NCI-H146 (cell line): ENCODE measurements at places on chromosomes 1 and 21.

- no peak for DNase-seq
These were observed 22.3 kb upstream of the APOBEC4 start for GRCh38 chr1:183675381-183675780.

- DNase-seq = peak; percentile 61
These were observed 1144.3 kb upstream of the NCAM2 start for GRCh38 chr21:19853709-19854575.

DNA sequence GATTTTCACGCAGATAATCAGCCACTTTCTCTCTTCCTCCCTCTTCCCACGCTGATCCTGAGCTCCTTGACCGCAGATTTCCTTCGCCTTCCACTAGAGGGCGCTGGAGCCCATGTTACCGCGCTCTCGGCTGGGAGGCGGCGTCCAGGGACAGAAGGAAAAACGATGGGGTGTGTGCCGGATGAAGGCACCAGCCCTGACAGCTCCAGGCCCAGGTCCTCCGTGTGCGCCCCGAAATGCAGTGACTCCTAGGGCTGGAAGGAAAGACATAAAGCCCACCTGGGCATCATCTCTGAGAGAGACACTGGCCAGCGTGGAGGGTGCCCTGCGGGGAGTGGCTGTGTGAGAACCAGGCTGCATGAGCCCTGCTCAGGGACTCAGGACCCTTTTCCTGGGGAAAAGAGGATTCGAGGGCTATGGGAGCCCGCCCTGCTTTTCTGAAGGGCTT is 44.9 kb upstream of the CYP2J2 start:
- DNase-seq = peak; percentile 80

GRCh38 chr1:9593147-9593491 is 4.4 kb downstream of the TMEM201 start:
- no peak for DNase-seq

GRCh38 chr1:68147534-68148171 is 84.7 kb downstream of the WLS start:
- no peak for DNase-seq
